Activated effector memory CD4-positive, alpha-beta T cell treated with Interleukin-2 at 50 U/mL for 16 hours (primary cell): ENCODE measurements at places on chromosomes 16 and 17.

- DNase-seq = no peak
These were observed 39.4 kb upstream of the ZC3H18 start for GRCh38 chr16:88530858-88531203.

GRCh38 chr17:41539071-41539492 lies 11.0 kb upstream of the KRT19 start:
- no peak for DNase-seq

GRCh38 chr16:54268766-54269165 lies 17.8 kb downstream of the IRX3 start:
- DNase-seq = no peak

- no peak for DNase-seq
These were observed 38.7 kb downstream of the CMIP start for GRCh38 chr16:81483064-81483969.

DNA sequence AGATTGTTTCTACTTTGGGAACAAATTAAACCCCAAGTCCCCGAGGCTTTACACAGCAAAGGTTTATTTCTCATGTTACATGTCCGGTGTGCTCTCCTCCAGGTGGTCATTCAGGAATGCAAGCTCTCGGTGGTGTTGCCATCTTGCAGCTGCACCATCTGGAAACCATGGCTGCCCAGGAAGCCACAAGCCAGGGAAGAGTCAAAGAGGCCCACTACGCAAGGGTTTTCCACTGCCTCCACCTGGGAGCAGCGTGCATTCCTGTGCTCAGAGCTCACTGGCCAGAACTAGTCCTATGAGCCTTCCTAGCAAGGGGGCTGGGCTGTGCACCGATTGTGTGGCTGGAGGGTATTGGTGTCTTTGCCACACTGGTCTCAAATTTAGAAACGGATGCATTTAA lies 128.8 kb upstream of the FOXF1 start:
- no peak for DNase-seq
